ENCODE measurements at places on chromosomes 12 and 14.
A peak's percentile ranks its signal among the peaks of the same experiment; 100 is the strongest.

DNA sequence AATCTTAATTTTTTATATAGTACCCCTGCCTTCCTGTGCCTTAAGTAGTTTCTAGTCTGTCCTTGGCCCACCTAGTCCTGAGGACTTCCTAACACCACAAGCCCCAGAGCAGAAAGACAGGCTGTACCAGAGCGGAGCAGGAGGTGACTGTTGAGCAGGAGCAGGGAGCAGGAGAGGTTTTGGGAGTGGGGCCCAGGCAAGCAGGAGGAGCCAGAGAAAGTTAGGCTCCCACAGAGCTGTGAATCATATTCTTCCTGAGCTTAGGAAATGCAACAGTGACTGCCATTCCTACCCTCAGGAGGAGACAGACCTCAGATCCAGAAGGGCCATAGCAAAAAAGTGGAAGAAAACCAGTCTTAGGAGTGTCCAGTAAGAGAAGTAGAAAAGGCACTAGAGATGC lies 28.3 kb upstream of the COL2A1 start:
- no peak for DNase-seq

DNA sequence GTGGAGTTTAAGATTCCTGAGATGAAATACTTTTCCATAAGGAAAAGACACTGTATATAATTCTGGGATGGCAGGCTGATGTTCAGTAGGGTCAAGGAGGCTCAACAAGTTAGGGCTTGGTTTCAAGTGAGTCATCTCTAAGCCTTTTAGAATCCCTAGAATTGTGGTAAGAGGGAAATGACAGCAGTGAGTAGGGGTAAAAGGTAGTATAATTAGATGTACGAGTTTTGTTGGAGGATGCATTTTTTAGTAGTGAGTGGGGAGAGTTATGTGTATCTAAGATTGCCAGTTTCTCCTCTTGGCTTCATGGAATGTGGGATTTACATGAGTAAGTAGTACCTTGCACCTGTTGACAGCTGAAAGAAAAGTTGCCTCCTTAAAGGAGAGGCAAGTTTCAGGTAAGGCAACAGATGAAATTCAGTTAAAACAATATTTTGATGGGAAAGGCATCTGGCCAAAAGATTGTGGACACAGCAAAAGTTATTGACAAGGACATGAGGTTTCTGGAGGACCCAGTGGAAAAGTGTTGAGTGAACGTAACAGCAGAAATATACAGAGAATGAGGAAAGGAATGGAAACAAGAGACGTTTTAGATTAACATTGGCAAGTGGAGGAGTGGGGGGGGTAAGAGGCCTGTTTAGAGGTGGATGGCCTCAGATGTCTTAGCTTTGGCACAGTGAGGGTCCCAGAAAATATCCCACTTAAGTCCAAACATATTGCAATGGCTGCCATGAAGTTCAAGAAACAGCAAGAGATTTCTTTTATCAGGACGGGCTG lies 21.8 kb downstream of the LMO3 start:
- DNase-seq, result no peak

DNA sequence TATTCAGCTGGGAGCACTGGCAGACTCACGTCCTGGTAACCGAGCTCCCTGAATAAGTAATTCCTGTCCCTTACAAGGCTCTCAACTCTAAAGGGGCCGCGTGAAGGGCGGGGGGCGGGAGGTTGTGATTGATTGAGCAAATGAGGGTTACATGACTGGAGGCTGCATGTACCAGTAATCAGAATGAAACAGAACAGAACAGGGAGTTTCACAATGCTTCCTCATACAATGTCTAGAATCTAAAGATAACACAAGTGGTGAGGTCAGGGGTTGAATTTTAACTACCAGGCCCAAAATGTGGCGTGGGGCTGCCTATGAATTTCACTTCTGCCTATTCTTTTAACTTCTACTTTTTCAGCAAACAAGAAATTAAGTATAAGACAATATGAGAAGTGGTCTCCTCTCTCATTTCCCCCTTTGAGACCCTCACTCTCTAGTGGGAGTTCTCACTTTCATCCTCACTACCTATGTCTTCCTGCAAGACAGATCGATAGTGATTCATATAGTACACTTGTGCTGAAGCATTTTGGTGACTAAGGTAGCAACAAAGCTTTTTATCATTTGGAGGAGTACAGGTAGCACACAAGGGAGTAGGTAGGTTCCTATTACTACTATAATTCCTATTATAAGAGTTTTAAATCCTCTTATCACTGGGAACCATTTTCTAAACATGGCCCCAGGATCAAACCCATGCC lies 239.8 kb downstream of the KTN1 start:
- DNase-seq, result no peak

GRCh38 chr14:62776300-62776699 lies 269.0 kb downstream of the KCNH5 start:
- no peak for DNase-seq

DNA sequence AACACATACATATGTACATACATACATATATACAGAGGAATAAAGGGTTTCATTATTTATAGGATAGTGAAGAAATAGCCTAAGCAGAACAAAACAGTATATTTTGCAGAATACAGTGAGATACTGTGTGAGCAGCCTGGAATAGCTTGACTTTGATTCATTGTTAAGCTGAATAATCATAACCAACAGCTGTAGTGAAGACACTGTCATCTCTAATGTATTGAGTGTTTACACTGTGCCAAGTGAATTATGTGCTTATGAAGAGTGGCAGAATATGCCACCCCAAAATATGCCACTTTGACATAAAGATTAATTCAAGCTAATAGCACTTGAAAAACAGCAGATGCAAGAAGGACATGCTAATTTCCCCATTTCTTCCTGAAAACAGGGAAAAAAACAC lies 48.2 kb upstream of the LRFN5 start:
- DNase-seq, result no peak

- DNase-seq, result no peak
Observed at GRCh38 chr12:57736741-57737466, 1.6 kb downstream of the AGAP2 start.

GRCh38 chr12:74394647-74395046 lies 143.0 kb upstream of the ATXN7L3B start:
- DNase-seq, result no peak

- no peak for DNase-seq
Observed at GRCh38 chr14:20614038-20614840, 23.1 kb upstream of the RNASE12 start.

GRCh38 chr14:89549381-89550125 lies 132.5 kb upstream of the FOXN3 start:
- DNase-seq, result no peak

GRCh38 chr12:103140286-103140685 lies 182.8 kb downstream of the ASCL1 start:
- DNase-seq, result no peak

GRCh38 chr12:47835831-47836155 lies 16.1 kb upstream of the HDAC7 start:
- no peak for DNase-seq

- peak; percentile 16 for DNase-seq
Observed at GRCh38 chr14:90698379-90698869, 117.8 kb downstream of the TTC7B start.

DNA sequence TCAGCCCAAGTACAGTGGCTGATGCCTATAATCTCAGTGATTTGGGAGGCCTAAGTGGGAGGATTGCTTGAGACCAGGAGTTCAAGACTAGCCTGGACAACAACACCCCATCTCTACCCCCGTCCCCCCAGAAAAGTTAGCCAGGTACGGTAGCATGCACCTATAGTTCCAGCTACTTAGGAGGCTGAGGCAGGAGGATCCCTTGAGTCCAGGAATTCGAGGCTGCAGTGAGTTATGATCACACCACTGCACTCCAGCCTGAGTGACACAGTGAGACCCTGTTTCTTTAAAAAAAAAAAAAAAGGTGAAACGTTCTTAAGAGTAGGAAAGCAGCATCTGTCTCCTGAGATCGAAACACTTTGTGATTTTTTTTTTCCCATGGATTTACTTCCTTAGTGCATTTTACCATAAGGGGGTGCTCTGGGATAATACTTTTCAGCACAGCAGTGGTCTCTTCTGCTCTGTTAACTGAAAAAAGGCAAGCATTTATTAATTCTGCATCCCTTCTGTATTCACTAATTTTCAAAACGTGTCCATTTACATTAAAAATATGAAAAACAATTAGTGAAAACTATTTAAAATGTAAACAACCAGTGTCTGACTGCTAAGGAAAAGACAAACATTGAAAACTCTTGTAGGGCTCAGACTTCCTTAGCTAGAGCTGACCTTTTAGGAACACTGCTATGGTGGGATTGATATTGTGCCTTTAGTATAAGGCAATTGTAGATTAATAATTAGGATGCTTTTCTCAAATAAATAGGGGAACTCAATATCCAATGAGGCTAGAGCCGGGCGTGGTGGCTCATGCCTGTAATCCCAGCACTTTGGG lies 31.2 kb upstream of the USP44 start:
- DNase-seq, result no peak

- DNase-seq, result no peak
Observed at GRCh38 chr14:104515059-104515810, 64.3 kb upstream of the C14orf180 start.

DNA sequence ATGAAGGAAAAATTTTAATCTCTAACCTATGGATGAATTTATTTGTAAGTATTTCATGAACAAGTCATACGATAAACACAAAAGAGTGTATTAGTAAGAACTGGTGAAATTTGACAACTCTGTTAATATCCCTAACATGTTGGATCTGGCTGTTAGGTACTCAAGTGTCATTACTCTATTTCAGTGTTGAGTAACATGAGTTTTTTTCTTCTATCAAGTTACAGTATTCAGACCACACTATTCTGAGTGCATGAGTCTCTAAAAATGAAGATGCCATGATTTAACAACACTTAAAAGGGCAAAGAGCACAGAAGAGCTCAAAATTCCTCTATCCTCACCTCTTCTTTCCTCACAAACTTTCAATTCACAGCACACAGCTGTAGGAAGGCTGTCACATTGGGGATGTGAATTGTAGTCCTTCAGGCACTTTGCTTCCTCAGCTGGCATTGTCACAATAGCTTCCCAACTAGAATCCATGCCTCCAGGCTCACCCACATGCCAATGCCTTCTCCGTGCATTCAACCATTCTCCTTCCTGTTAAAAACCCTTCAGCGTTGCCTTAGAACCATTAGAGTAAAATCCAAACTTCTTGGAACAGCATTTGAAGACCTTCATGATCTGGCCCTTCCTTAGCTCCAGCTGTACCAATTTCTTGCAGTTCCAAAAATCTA lies 73.7 kb upstream of the DBX2 start:
- DNase-seq, result no peak

DNA sequence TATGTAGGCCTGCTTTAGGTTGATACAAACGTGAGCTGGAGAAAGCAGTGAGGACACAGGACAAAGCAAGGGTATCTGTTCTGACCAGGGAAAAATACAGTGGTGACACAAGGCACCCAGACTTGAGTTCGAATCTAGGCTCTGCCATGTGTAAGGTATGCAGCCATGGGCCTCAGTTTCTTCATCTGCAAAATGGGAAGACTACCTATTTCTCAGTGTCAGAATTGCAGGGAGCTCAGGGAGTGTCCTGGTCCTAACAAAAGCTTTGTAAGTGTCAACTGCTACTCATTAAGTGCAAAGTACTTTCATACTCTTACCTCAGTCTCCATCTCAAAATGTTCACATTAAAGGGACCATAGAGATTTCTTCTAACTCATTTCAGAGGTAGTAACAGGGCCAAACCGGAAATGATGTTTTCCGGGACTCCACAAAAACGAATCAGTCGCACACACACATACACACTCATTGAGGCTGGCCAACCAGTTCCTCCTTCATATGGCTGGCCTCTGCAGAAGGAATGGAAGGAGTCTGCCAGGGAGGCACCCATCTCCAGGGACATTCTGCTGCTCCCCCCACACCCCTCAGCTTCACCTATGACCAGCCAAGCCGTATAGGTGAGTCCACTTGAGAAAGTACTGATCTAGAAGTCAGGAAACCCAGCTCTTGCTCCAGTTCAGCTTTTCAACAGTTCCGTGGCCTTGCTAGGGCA lies 7.8 kb downstream of the CTDSP2 start:
- DNase-seq, result no peak

GRCh38 chr14:90513161-90514014 lies 116.6 kb downstream of the CALM1 start:
- DNase-seq, result peak; percentile 86

DNA sequence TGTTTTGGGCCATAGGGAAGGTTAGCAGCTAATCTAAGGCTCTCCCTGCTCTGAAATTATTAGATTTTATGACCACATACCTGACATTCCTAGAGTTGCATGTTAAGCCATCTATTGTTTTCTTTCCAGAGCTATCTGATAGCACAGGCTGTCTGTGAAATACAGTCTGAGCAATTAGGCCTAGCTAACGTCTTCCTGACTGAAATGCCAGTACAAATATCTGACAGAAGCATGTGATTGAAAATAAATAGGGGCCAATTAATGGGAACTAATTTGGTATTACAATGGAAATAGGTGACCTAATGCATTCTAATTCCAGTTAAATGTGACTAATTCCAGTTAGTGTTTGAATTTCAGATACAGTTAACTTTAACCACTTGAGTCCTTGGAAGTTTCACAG lies 115.2 kb downstream of the C12orf75 start:
- DNase-seq, result no peak

DNA sequence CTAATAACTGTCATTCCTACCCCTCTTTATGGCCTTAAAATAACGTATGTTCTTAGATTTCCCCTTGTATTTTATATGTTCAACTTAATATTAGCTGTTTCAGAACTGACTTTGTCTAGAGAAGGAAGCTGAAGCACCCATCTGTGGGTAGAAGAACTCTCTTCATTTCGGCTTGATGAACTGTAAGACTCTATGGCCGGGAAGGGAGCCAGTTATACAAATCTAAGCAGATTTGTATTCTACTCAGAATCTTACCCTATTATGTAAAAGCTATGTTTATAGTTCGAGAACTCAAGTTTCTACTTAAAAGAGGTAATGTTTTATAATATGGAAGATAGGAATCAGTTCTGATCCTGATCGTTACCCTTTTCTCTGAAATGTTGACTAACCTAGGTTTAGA lies 390.9 kb upstream of the PRICKLE1 start:
- no peak for DNase-seq

DNA sequence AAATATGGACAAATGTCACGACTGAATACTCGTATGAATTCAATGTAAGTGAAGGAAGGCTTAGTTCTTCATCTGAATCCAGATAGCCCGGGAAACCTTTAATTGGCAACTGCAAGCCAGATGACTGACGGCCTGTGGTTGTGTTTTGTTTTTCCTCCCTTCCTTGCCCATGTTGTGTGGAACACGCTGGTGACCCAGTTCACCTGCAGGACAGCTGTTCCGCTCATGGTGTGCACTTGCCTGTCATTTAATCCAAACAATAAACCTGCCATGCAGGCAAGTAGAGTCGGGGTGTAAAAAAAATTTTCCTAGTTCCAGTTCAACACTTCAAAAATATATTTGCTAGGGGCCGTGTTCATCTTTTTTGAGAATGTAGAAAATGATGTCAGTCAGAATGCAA lies 88.0 kb downstream of the TMEM132D start:
- no peak for DNase-seq

DNA sequence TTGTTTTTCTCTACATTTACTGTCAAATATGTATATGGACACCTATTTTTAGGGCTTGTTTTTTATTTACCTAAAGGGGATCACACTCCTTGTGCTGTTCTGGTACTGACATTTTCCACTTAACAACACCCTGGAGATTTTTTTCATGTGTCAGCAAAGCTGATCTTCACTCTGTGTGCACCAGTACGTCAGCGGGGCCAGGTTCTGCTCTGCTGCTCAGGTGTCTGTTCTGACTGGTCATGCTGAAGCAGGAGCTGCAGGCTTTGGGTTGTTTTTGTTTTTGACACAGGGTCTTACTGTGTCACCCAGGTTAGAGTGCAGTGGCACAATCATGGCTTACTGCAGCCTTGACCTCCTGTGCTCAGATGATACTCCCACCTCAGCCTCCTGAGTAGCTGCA lies 81.9 kb upstream of the CCND2 start:
- no peak for DNase-seq

- peak; percentile 56 for DNase-seq
Observed at GRCh38 chr12:27709932-27710591, 570 bp upstream of the MRPS35 start.

- no peak for DNase-seq
Observed at GRCh38 chr14:93026339-93026738, 89.4 kb downstream of the ITPK1 start.
